Fibroblast of skin of right quadriceps (primary cell): ENCODE measurements at places on chromosomes 5 and 9.

DNA sequence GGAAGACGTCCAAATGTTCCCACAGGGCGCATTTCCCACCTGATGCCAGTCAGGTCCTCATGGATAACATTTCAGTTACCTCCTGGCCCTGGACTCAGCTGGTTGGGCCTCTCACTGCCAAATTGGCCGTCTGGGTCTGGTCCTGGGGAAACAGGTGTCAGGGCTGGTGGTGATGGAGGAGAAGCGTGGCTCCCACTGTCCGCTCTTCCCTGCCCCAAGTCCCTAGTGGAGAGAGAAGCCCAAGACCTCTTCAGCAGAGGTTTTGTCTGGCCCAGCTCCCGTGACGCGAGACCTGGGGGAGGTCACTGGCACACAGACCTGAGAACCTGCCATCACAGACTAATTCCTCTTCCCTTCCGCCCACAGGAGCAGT is 27.8 kb upstream of the PRDM12 start:
- DNase-seq, result no peak

DNA sequence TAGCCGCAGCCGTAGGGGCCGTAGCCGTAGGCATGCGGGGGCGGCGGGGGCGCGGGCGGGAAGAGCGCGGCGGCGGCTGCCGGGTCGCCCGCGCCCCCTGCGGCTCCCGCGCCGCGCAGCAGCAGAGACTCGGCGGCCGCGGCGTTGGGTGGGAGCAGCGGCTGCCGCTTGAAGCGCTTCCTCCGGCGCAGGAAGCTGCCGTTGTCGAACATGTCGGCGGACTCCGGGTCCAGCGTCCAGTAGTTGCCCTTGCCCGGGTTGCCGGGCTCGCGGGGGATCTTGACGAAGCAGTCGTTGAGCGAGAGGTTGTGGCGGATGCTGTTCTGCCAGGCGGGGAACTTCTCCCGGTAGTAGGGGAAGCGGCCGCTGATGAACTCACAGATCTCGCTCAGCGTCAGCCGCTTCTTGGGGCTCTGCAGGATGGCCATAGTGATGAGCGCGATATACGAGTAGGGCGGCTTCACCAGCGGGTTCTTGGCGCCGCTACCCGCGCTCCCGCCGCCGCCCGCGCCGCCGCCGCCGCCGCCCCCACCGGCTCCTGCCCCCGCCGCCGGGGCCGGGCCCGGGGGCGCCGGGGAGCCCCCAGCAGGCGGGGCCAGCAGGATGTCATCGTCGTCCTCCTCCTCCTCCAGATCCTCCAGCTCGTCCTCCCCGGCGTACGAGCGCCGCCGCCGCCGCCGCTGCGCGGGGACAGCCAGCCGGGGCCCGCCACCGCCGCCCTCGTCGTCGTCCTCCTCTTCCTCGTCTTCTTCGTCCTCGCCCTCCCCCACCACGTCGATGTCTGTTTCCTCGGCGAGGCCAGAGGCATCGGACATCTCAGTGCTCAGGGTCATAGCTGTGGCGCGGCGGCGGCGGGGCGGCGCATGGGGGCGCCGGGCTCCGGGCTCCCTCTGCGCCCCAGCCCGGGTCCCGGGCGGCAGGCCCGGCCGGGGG is 781 bp downstream of the FOXD1 start:
- peak; percentile 79 for DNase-seq

GRCh38 chr9:130701059-130702022 is 7.8 kb downstream of the EXOSC2 start:
- peak; percentile 69 for DNase-seq

DNA sequence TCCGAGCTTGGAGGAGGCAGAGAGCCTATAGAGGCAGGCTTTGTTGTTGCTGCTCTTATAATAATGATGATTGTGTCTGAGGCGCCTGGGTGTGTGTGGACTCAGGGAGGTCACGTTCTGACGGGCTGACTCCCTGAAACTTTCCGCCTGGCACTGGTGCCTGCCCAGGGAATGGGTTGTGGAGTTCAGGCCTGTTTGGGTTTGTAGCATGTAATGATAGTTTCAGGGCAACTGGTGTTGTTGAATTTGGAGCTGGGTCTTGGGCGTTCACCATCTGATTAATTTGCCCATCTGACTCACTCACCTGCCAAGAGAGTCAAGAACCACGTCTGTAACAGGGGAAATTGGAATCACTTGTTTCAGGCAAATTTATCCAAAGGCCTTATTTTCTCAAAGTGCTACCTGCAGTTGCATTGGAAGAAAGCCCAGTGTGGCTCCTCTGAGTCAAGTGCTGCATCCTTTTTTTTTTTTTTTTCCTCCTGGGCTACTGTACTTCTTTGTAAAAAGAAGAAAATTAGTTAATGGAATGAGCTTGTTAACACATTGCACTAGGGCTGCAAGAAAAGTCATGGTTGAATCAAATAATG is 386.5 kb downstream of the GADD45G start:
- no peak for DNase-seq

- DNase-seq, result no peak
Observed at GRCh38 chr5:132325691-132326090, 31.5 kb downstream of the SLC22A4 start.

DNA sequence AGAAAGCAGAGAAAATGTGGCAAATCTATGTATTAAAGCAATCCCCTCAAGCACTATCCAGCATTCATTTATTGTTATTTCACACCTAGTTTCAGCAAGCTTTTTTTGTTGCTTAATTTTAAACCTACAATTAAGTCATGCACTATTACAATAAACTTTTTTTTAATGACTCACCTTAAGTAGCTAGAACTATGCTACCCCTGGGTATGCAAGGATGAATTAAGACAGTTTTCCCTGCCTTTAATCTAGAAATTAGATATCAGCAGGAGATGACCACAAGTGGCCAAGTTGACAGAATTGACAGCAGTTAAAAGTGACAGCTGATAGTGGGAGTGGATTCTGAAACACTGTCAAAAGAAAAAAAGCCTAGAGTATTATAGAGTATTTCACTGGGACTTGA is 20.0 kb downstream of the ITGA1 start:
- DNase-seq, result no peak

DNA sequence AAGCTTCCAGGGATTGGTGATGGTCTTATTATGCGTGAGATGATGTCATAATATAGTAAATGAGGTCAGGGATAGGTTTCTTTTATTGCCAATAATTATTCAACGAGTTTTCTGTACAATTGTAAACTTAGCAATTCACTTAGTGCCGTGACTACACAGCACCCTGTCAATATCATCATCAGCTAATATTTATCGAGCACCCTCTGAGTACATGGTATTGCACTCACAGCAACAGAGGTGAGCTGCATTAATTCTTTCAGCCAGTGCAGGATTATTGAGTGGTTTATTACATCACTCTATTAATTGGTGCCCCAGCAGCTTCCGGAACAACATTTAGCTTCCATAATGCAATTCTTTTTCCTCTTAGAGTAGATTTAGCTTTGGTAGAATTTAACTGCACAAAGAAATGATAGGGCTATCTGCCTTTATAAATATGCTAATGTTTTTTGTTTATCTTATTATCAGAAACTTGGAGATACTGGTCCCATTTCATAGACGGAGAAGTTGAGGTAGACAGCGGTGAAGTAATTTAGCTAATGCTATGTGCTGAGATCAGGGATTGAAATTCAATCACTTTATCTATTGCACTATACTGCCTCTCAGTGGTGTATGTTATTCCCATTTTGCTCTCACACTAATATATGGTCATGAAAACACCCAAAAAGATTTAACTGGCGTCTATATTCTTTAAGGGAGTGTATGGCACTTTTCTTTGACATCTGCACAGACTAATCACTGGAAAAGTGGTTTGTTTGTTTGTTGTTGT is 726.1 kb upstream of the WWC1 start:
- DNase-seq, result no peak

DNA sequence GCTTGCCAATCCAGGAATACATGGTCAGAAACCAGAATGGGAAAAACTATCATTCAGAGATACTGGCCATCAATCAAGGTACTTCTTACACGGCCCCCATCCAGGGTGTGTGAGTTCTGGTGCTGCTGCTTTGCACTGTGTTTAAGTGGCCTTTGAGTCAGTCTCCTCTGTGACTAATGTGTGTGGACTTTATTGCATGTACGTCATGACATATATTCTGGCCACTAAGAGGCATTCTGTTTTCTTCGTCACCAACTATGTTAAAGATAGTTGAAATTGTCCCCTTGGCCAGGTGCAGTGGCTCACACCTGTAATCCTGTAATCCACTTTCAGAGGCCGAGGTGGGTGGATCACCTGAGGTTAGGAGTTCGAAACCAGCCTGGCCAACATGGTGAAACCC is 8.5 kb downstream of the EXOSC3 start:
- DNase-seq, result peak; percentile 16

- peak; percentile 9 for DNase-seq
Observed at GRCh38 chr5:77842243-77842642, 66.1 kb upstream of the TBCA start.

- no peak for DNase-seq
Observed at GRCh38 chr9:74573640-74574191, 76.6 kb downstream of the RORB start.

GRCh38 chr9:124621371-124622328 is 114.5 kb upstream of the NR5A1 start:
- DNase-seq, result peak; percentile 78

- no peak for DNase-seq
Observed at GRCh38 chr5:17832949-17833745, 198.9 kb downstream of the TAF11L14 start.

GRCh38 chr5:21806943-21807342 is 1046.2 kb downstream of the CDH12 start:
- DNase-seq, result peak; percentile 91

DNA sequence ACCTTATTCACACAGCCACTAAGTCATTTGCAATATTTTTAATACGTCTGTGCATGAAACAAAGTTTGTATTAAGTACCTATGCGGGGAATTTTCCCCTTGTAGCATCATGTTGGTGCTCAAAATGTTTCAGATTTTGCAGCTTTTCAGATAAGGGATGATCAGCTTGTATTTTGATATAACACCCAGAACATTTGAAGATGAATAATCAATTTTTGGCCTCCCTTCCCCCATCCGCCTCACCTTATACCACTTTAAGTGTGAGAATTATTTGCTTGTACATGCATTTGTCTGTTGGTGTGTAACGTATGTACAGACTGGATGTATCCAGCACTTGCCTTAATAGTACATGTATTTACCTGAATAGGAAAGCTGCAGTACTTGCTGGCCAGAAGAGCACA is 1.7 kb downstream of the JAK2 start:
- no peak for DNase-seq

GRCh38 chr9:89011683-89012082 is 20.4 kb downstream of the S1PR3 start:
- DNase-seq, result no peak

GRCh38 chr5:14342306-14342705 is 199.2 kb downstream of the TRIO start:
- DNase-seq, result peak; percentile 31

- DNase-seq, result peak; percentile 48
Observed at GRCh38 chr5:126449751-126450271, 26.6 kb downstream of the GRAMD2B start.

DNA sequence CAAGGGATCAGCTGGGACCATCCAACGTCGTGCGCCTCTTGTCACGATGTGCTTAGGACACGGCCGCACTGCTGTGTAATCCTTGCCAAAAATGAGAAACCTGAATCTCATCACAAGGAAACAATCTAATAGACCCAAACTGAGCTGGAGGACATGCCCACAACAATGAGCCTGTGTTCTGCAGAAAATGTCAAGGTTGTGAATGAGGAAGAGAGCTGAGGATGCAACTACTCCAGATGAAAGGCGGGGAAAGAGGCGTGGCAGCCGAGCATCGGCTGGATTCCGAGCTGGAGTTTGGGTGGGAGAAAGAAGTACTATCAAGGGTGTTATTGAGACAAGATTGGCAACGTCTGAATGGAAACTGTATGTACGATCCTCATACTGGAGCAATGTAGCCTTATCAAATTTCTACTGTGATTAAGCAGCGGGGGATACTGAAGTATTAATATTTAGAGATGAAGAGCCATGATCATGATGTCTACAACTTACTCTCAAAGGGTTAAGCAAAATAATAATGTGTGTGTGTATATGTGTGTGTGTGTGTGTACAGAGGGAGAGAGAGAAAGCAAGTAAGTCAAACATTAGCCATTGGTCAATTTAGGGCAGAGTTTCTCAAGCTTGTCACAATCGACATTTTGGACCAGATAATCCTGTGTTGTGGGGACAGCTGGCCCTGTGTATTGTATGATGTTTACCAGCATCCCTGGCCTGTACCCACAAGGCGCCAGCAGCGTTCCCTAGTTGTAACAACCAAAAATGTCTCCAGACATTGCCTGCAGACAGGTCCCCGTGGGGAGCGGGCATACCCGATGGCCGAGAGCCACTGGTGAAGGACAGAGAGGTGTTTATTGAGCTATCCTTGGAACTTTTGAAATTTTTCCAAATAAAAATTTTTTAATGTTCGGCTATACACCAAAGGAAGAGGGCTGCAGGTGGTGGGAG is 46.5 kb downstream of the DUSP1 start:
- no peak for DNase-seq
